T-helper 2 cell treated with Interferon-gamma antibody and Interleukin-4, amounts not matched to agents 5 μg/mL and 100 μg/mL, for 36 hours (primary cell): ENCODE measurements at places on chromosomes 16 and 17.
A peak's percentile ranks its signal among the peaks of the same experiment; 100 is the strongest.

DNA sequence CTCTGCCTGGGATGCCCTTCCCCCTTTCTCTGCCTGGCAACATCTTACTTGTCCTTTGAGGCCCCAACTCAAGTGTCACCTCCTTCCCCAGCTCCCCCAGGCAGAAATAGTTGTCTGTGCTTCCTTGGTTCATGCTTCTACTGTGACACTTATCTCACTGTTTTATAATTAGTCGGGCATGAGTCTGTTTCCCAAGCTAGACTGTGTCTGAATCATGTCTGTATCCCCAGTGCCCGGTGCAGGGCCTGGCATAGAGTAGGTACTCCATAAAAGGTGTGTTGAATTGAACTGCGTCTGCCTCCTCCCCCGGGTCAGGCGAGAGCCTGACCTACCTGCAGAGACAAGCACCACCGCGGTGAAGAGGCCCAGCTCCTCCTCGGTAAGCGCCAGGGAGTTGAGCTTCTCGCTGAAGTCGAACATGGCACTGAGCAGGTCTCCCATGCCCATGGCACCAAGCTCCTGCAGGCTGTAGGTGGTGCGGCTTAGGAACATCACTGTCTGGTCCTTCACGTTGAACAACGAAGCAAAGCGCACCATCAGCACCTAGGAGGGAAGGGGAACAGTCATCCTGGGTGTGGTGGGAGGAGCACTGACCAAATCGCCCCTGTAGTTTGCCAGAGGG lies 6.7 kb downstream of the NR1D1 start:
- H3K4me3 ChIP-seq: no peak overlapping the region
- DNase-seq: no peak
- H3K27me3 ChIP-seq: no peaks in the 10 kb centered on the region
- peaks cover 37% of the 10 kb centered on the region for H3K4me1 ChIP-seq
- peak overlapping the region; percentile 58 for H3K27ac ChIP-seq
- H3K36me3 ChIP-seq: peaks cover 32% of the 10 kb centered on the region

DNA sequence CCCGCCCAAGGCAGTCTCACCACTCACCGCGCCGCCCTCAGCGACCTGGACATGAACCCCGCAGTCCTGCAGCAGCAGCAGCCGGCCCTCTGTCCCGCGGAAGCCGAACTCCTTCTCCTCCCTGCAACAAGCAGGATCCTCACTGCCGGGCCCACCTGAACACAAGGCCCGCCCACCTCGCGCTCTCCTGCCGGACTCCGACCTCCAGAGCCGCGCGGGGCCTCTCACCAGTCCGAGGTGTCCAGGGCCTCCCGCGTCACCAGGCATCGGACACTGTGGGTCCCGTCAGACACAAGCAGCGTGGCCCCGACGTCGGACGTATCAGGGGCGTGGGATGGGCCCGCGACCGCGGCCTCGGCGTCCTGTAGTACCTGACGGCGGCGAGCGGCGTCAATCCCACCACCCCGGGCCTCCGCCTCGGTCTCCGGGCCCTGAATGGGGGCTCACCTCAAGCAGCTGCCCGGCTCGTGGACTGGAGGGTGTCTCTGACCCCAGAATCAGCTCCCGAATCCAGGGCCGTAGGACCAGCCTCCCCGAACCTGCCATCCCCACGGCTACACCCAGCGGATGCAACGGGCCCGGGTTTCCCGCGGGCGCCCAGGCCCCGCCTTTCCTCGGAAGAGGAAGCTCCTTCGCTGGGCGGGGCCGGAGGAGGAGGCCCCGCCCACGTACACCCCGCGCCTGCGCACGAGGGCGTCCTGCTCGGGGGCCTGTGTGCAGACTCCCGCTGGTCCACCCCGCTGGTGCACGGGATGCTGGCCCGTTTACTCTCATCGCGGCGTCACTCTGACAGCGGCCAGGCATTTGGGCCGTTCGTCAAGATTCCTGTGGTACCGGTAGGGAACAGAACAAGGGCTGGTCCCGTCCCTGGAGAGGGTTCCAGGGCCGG lies at the start of gene ACD:
TSS of gene ACD (minus strand) at position 586 of the 889 bp plus-strand sequence. CDS start at position 546, 40 bp downstream.
- H3K4me3 ChIP-seq: peak within 1 kb of the TSS; percentile 95
- H3K4me1 ChIP-seq: peaks cover 8% of the 10 kb centered on the region
- peaks cover 18% of the 10 kb centered on the region for H3K36me3 ChIP-seq
- H3K27ac ChIP-seq: peak within 1 kb of the TSS; percentile 98

DNA sequence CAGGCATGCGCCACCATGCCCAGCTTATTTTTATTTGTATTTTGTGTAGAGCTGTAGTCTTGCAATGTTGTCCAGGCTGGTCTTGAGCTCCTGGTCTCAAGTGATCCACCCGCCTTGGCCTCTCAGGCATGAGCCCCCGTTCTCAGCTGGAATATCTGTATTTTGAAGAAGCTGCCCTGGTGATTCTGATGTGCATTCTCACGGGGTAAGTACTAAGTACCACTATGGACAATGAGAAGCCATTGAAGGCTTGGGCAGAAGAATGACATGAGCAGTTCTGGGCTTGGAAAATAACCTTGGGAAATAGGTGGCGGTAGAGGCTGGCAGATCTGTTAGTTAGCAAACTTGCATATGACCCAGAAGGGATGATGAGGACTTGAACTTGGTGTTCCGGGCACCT lies 15.6 kb upstream of the NKD1 start:
- H3K27me3 ChIP-seq: peaks cover 21% of the 10 kb centered on the region
- no peak overlapping the region for H3K27ac ChIP-seq
- no peaks in the 10 kb centered on the region for H3K4me1 ChIP-seq
- DNase-seq: no peak
- H3K4me3 ChIP-seq: no peak overlapping the region
- no peaks in the 10 kb centered on the region for H3K36me3 ChIP-seq

- H3K27ac ChIP-seq: no peak overlapping the region
- peaks cover 8% of the 10 kb centered on the region for H3K27me3 ChIP-seq
- DNase-seq: no peak
- H3K36me3 ChIP-seq: peaks cover 7% of the 10 kb centered on the region
- H3K4me3 ChIP-seq: no peak overlapping the region
Measured at GRCh38 chr17:39674179-39674578, 5.9 kb downstream of the PNMT start.

GRCh38 chr17:31488264-31488981 lies 96.9 kb downstream of the RAB11FIP4 start:
- peak; percentile 20 for DNase-seq
- no peaks in the 10 kb centered on the region for H3K36me3 ChIP-seq
- H3K27me3 ChIP-seq: no peaks in the 10 kb centered on the region
- peak overlapping the region; percentile 81 for H3K27ac ChIP-seq
- peaks cover 50% of the 10 kb centered on the region for H3K4me1 ChIP-seq

DNA sequence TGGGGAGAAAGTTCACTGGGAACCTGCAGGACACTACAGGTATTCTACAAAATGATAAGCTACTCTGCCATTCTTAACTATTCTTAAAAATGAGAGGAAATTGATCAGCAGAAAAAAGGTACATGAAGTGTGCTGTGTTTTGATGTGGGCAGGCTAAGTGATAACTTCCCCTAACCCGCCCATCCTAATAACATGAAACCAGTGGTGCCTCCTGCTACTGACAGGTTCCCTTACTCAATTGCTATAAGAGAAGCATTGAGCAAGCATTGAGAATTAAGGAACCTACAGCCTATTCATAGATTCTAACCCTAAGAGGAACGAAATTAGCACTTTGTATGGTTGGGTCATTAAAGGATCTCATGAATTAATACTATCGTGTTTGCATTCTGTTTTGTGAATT lies 18.9 kb downstream of the XYLT1 start:
- peak overlapping the region; percentile 32 for H3K4me3 ChIP-seq
- no peaks in the 10 kb centered on the region for H3K27me3 ChIP-seq
- H3K4me1 ChIP-seq: peaks cover 49% of the 10 kb centered on the region
- H3K27ac ChIP-seq: peak overlapping the region; percentile 67
- peaks cover 29% of the 10 kb centered on the region for H3K36me3 ChIP-seq

- H3K4me3 ChIP-seq: no peak overlapping the region
- H3K4me1 ChIP-seq: peaks cover 4% of the 10 kb centered on the region
- DNase-seq: peak; percentile 68
- H3K36me3 ChIP-seq: no peaks in the 10 kb centered on the region
- H3K27ac ChIP-seq: no peak overlapping the region
Measured at GRCh38 chr17:74961657-74962350, 10.8 kb downstream of the HID1 start.

DNA sequence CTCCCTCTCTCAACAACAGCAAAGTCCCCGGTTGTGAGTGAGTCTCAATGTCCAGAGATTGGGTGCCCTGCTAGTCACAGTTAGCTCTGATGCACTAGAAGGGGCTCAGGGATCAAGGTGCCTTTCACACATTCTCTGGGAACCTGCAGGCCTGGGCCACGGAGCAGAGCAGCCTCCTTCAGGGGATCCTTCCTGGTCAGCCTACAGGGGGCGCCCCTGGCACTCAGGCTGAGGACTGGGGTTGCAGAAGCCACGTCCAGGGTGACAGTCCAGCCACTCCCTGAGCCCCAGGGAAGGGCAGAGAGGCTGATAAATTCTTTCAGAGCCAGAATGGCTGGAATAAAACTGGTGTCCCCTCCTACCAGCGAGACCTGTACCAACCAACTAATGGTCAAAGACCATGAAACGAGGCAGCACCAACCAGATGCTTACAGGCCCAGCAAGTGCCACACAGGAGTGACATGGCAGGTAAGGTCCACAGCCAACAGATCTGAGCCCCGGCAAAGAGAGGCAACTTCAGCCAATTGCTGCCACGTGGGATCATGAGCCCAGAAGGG lies 43.5 kb downstream of the ST3GAL2 start:
- peaks cover 2% of the 10 kb centered on the region for H3K4me1 ChIP-seq
- peak; percentile 52 for DNase-seq
- no peak overlapping the region for H3K4me3 ChIP-seq
- H3K27ac ChIP-seq: no peak overlapping the region
- H3K36me3 ChIP-seq: peaks cover 8% of the 10 kb centered on the region

DNA sequence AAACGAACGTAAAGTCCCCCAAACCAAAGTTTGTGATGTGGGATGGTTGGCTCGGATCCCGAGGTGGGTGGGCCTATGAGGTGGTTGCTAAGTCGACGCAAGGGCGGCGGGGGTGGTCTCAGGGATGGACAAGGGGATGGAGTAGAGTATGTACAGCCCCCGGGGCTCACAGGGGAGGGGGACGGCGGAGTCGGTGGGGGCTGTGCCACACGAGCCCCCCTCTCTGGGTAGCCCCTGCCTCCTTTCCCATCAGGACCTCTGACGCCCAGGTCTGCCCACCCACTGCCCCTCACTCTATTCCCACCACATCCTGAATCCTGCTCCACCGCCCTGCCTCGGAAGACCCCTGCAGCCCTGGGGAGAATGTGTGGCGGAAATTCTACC lies 15.2 kb downstream of the IL34 start:
- no peaks in the 10 kb centered on the region for H3K36me3 ChIP-seq
- H3K27me3 ChIP-seq: no peaks in the 10 kb centered on the region
- no peak overlapping the region for H3K27ac ChIP-seq

GRCh38 chr17:39236981-39237441 lies 11.3 kb upstream of the STAC2 start:
- peaks cover 15% of the 10 kb centered on the region for H3K4me1 ChIP-seq
- no peaks in the 10 kb centered on the region for H3K36me3 ChIP-seq
- no peak overlapping the region for H3K4me3 ChIP-seq
- no peak overlapping the region for H3K27ac ChIP-seq

- H3K4me3 ChIP-seq: no peak overlapping the region
- H3K27me3 ChIP-seq: peaks cover 4% of the 10 kb centered on the region
- no peaks in the 10 kb centered on the region for H3K36me3 ChIP-seq
- no peak for DNase-seq
Measured at GRCh38 chr16:20380782-20381181, 23.8 kb downstream of the PDILT start.

DNA sequence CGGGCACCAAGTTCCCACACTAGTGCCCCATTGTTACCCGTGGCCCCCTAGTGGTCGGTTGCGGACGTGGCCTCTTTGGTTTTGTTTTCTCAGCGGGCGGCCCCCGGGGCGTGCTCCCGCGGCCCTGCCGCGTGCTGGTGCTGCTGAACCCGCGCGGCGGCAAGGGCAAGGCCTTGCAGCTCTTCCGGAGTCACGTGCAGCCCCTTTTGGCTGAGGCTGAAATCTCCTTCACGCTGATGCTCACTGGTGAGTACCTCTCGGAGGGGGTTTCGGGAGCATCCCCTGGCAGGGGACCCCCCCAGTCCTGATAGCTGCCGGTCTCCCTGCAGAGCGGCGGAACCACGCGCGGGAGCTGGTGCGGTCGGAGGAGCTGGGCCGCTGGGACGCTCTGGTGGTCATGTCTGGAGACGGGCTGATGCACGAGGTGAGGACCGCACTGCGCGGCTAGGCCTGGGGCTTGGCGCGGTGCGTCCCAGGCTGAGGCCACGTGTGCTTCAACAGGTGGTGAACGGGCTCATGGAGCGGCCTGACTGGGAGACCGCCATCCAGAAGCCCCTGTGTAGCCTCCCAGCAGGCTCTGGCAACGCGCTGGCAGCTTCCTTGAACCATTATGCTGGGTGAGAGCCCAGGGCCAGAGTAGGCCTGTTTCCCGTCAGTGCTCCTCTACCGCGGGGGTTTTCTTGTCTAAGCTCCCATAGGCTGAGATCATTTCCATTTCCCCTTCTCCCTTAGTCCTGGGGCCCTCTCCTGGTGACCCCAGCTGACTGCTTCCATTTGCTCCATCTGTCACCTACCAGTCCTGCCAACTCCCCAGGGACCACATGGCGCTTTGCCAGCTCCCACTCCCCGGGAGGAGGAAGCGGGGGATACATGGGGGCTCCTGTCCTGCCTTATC lies 1.7 kb downstream of the SPHK1 start:
- H3K4me1 ChIP-seq: peaks cover 7% of the 10 kb centered on the region
- H3K27ac ChIP-seq: no peak overlapping the region
- peak; percentile 80 for DNase-seq
- H3K27me3 ChIP-seq: no peaks in the 10 kb centered on the region
- peak overlapping the region; percentile 67 for H3K4me3 ChIP-seq
- H3K36me3 ChIP-seq: no peaks in the 10 kb centered on the region

- no peak overlapping the region for H3K27ac ChIP-seq
- H3K4me3 ChIP-seq: no peak overlapping the region
- H3K27me3 ChIP-seq: peaks cover 23% of the 10 kb centered on the region
- H3K36me3 ChIP-seq: no peaks in the 10 kb centered on the region
Measured at GRCh38 chr17:30197416-30197815, 38.1 kb downstream of the SLC6A4 start.

GRCh38 chr16:59305850-59306249 lies 571.7 kb upstream of the GOT2 start:
- no peak for DNase-seq
- H3K4me3 ChIP-seq: no peak overlapping the region
- H3K27ac ChIP-seq: no peak overlapping the region
- H3K36me3 ChIP-seq: no peaks in the 10 kb centered on the region
- no peaks in the 10 kb centered on the region for H3K4me1 ChIP-seq

DNA sequence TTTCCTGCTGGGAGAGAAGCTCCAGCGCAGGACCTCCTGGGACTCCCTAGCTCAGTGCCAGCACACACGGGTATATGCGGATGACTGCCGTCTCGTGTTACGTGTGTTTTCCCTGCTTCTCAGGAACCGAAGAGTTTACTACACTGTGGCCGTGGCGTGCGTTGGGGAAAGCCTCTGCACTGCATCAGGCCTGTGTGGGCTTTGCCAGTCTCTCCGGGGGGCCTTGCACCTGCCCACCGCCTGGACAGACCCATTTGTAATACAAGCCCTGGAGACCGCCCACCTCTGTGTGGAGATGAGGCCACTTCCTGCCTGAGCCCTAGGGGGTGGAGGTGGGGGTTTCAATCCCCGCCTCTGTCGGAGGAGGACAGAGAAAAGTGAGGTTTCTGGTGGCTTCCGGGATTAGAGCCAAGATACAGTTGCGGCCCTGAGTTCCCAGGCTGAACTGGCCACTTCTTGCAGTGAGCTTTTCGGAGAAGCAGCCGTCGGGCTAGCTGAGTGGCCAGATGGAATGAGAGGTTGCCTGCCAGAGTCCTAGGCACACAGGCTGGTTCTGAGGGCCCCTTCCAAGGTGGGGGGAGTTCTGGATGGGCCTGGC lies 43.4 kb upstream of the GSE1 start:
- peak; percentile 27 for DNase-seq
- peaks cover 22% of the 10 kb centered on the region for H3K36me3 ChIP-seq
- peaks cover 39% of the 10 kb centered on the region for H3K4me1 ChIP-seq
- peak overlapping the region; percentile 70 for H3K27ac ChIP-seq
- H3K4me3 ChIP-seq: peak overlapping the region; percentile 52
- H3K27me3 ChIP-seq: no peaks in the 10 kb centered on the region
